OCI-M1 (cell line): ENCODE measurements at places on chromosomes 13 and 19.

- DNase-seq = no peak
Observed at GRCh38 chr19:52229524-52229923, 39.7 kb downstream of the PPP2R1A start.

DNA sequence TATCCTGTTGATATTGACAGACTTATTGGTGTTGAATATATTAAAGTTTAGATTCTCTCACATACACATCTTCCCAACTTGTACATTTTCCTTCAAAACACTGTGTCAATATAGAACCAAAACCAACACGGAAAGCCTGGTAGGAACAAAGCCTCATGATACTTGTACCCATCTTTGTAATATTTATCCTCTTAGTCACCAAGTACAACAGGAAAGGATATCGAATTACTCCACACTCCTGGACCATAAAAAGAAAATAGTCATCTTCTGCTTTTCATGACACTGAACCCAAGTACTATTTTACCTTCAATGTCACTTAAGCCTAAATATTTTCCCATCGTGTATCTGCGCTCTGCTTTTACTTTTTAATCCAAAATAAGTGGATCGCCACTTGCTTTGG is 702.9 kb upstream of the PCDH9 start:
- DNase-seq = no peak

DNA sequence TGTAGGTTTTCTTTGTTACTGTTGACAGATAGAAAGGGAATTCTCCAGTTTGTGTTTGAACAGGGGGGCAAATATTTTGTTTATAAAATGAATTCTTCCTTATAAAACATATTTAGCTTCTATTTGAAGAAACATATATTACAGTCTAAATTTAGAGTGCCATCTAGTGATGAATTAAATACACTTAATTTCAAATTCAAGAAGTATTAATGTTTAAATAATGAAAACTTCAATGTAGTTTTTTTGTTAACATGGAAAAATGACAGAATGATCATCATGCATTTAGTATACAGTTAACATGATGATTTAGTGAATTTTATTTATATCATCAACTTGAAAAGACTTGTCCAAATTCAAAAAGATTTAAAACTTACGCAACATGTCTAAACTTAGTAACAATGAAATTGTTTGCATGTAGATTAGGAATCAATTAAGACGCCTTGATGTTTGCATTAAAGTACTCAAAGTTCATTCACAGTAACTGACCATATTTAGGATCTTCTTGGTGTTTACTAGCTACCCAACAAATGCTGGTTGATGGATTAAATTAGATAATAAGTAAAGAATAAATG is 765.9 kb upstream of the SLITRK1 start:
- DNase-seq = peak; percentile 19

- DNase-seq = no peak
Observed at GRCh38 chr19:1163934-1164683, 10.0 kb downstream of the SBNO2 start.

- no peak for DNase-seq
Observed at GRCh38 chr13:58004751-58005150, 373.2 kb downstream of the PCDH17 start.

DNA sequence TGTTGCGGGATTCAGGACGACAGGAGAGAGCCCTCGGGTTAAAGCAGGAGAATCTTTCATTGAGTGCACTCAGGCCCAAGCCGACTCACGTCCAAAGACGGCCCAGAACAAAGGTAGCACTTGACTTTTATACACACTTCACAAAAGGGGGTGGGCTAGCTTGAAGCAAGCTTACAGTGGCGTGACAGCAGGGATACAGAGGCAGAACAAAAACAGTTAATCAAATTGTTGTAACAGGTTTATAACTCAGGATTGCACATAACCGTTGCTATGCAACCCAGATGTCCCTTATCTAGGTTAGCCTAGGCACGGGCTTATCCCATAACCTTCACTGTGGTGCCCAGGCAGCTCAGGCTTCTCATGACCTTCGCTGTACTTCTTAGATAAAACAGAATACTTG is 2.0 kb downstream of the MED25 start:
- peak; percentile 93 for DNase-seq

DNA sequence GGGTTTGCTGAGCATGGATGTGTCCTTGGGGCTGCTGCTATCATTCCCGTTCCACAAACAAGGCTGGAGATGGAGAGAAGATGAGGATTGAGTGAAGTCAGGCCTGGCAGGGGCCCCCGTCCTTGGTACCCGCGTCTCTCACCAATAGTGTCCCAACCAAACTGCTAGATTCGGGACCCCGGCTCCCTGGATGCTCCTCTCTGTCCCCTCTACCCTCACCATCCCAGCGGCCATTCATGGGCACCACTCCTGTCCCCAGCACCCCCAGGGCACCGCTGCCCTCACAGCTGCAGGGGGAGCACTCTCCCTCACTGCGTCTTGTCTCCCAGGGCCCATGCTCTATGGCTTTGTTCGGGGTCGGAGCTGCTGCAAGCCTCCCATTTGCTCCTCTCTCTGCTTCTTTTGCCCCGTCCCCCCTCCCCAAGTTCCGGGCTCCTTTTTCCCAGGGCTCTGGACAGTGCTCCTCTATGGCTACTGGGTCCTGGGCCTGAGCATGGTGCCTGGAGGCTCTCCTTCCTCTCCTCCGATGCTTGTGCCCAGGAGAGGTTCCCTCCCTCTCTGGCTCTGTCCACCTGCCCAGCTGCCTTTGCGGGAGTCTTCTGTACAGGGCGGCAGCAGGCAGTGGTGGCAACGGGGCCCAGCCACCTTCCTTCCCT is 219.5 kb downstream of the TEX29 start:
- no peak for DNase-seq

DNA sequence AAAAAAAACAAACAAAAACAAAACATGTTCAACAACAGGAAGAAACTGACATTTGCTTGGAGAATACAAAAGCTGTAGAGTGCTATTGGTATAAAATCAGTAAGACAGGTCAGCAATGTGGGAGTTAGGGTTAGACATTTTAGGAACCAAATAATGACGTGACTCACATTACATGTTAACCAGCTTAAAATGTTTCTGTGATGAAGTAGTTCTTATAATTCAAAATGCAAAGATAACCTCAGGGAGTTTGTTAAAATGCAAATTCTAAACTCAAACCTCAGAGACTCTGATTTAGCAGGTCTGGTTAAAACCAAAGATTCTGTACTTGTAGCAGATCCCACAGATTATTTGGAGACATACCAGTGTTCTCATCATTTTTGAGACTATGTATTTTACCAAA is 549.4 kb upstream of the SLITRK1 start:
- DNase-seq = no peak

DNA sequence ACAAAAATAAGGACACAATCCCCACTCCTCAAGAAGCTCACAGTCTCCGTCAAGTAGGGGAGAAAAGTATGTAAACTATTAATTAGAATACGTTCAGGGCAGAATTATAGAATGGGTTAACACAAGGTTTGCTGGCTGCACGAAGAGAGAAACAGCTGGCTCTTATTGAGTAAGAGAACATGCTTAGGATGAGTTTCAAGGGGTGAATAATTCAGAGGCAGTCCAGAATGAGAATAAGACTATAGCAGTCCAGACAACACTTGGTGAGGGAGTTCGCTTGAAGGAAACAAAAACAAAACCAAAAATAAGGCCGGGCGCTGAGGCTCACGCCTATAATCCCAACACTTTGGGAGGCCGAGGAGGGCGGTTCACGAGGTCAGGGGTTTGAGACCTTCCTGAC is 61.9 kb downstream of the THSD1 start:
- no peak for DNase-seq

GRCh38 chr13:44868397-44868796 is 120.9 kb downstream of the NUFIP1 start:
- no peak for DNase-seq

DNA sequence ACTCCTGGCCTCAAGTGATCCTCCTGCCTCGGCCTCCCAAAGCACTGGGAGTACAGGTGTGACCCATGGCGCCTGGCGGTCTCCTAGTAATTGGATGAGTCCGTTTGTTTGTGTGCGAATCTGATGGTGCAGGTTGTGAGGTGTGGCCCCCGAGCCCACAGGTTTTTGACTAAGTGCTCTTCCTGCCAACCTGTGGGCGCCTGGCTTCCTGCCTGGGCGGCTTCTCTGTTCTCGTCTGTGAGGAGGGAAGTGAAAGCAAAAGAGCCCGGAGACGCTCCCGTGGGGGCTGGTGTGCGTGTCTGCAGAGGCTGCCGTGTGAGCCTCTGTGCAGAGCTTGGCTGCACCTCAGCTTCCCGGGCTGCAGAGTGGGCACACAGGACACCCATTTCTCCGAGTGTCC is 10.0 kb downstream of the ARHGAP45 start:
- DNase-seq = no peak

DNA sequence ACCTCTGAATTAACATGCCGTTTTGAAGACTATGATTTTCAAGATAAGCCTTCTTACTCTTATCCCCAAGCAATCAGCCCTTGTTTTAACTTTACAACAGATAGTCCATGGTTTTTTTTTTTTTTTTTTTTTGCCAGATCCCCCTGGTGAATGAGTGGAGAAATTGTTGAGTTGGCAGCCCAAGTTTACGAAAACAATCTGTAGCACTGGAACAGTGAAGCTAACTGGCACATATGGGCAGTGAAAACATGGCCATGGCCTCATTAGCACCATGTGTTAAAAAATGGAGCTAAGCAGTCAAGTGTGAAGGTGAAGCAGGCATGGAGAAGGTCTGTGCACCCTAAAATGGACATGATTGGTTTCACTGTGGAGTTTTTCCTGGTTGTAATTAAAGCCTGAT is 812.1 kb upstream of the MIR17HG start:
- no peak for DNase-seq

DNA sequence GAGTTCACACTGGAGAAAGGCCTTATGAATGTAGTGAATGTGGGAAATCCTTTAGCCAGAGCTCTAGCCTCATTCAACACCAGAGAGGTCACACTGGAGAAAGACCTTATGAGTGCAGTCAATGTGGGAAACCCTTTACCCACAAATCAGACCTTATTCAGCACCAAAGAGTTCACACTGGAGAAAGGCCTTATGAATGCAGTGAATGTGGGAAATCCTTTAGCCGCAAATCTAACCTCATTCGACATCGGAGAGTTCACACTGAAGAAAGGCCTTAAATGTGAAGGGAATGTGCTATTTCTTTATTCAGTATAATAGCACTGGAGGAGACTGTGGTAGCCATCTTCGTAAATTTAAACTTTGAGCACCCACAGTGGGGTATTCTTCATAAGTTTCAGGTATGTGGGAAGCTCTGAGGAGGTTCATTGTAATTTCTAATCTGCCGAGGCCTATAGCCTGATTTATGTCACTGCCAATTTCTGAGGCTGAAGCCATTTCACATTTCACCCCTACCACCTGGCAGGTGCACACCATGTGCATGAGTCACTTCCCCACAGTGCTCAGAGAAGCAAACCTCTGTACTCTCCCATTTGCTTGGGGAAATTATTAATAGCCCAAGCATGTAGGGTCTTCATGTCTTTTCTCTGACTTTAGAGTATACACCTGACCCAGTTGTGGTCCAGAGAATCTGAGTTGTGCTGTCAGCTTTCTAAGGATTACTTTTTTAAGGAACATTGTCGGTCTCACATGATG is 6.4 kb downstream of the ZNF551 start:
- no peak for DNase-seq

- no peak for DNase-seq
Observed at GRCh38 chr19:57075801-57076492, 43.8 kb upstream of the USP29 start.

GRCh38 chr19:932648-933552 is 7.1 kb downstream of the ARID3A start:
- DNase-seq = no peak

GRCh38 chr19:29537181-29537580 is 11.4 kb downstream of the VSTM2B start:
- no peak for DNase-seq
